ENCODE measurements at places on chromosomes 13 and 19.

DNA sequence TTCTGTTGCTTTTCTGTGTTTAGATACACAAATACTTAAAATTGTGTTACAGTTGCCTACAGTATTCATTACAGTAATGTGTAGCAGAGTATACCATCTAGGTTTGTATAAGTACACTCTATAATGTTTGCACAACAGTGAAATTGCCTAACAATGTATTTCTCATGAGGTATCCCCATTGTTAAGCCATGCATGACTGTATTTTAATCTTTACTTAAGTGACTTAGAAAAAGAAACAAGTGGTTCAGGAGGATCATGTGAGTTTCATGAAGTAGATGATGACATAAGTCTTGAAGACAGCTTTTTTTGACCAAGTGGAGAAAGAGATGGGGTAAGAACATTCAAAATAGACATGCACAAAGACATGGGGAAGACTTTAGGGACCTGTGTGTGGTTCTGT is 8.4 kb upstream of the KCTD4 start:
- DNase-seq: no peak

DNA sequence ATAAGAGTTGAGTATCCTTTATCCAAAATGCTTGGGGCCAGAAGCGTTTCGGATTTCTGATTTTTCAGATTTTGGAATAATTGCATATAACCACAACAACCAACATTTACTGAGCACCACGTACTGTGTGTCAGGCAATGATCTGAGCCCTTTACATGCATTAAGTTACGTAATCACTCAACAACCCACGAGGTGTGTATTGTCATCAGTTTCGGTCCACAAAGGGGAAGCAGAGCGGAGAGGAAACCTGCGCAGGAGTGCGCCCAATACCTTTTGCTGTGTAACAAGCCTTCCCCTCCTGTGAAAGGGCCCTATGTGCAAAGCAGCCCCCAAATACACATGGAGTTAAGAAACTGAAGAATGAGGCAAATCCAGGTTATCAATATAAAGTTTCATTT is 20.7 kb upstream of the NLRP12 start:
- DNase-seq: no peak

GRCh38 chr19:14985133-14985532 is 5.5 kb upstream of the SLC1A6 start:
- DNase-seq: no peak

DNA sequence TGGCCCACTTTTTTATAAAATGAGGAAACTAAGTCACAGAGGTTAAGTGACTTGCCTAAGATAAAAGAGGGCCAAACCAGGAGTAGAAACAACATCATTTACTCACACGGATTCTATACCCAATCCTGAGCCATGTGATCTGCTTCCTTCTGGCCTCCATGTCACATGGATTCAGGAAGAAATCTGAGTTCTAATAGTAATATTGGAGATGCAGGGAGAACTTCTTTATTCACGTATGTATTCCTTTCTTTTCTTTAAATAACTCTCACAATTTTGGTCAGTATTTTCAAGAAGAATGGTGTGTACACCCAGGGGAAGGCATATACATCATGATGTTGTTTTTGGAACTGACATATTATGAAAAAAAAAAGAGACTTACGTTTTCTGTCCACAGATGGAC is 1.8 kb downstream of the POSTN start:
- no peak for DNase-seq

Measured in NCI-H2081 (cell line).